AG09319 (cell line): ENCODE measurements at places on chromosomes 11 and 22.

DNA sequence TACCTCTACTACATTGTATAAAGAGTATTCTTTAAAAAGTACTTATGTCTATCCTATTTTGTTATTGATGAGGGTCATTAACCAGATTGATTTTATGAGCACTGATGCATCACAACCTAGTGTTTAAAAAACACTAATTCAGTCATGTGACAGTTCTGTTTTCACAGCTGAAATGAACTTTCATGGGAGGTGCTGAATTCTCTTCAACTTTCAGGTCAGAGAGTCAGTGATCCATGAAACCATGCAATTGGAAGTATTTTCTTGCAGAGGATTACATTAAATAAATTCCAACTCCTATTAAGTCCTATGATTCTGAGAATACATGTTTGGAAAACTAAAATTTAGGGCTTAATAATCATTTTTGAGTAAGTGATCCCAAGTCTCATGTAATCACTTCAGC is 889.4 kb downstream of the KCNA4 start:
- DNase-seq: peak; percentile 24

DNA sequence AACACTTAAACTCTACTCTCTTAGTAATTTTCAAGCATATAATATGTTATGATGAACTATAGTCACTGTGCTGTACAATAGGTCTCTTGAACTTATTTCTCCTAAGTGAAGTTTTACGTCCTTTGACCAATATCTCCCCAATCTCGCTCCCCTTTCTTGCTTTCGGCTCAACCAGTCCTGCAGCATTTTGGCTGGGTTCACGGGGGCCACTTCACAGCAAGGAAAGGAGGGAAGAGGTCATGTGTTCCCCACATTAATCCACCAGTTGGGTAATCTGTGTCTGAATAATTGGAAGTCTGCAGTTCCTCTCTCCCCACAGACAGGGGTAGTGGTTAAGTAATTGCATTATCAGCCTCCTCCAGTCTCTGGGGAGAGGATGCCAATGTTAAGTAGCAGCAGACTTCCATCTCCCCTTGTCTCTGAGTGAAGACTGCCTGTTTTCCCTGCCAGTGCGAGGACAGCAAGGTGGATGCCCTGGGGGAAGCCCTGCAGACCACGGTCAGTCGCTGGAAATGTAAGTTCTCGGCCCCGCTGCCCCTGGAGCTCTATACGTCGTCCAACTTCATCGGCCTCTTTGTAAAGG is 59.2 kb upstream of the CRTAM start:
- no peak for DNase-seq

DNA sequence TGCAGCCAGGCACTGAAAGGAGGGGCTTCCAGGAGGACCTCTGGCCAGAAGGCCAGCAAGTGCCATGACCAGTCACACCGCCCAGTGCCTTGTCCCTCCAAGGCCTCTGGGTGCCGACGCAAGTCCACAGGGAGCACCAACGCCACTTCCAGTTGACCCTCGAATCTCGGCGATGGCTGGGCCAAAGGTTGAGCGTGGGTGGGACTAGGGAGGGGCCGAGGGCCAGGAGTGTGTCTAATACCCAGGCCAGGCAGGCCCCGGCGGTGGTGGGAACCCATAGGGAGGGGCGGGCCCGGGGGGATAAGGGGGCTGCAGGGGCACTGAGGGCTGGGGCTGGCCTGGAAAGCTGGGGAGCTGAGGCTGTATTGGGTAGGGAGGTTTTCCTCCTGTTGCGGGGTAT is 29.3 kb downstream of the CD5 start:
- no peak for DNase-seq

DNA sequence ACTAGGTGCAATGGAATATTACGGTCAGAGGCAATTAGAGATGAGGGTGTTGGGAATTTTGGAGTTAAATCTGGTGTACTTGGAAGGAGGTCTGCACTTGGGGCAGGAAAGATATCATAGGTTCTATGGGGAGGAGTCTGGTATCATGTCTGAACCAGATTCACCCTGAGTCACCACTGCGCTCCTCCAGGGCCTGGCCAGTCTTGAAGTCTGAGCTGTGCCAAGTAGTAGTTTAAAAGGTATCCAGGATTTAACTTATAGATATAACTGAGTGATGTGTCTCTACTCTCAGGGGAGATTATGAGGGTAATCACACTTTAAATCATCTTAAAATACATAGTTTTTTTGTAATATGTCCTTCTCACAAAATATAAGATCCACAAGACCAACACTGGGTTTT is 6.6 kb downstream of the CNGA4 start:
- no peak for DNase-seq

DNA sequence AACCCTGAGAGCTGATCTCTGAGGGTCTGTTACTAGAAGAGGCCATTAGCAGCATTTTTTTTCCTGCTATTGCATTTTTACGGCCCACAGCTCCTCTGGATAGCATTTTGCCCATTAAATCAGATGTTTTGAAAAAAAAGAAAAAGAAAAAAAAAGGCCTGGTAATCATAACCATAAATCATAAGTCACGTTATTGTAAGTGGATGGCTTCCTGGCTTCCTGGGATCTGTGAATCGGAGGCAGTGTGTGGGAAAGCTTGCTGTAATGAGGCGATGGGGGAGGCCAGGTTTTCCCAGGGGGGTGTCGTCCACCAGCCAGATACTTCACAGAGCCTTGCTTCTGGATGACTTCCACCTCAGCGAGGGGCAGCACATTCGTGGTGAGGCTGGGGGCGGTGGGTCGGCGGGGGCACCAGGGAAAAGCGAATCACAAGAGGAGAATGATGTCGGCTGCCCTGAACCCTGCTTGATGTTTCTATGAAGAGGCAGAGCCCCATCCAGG is 106.5 kb upstream of the SYT13 start:
- DNase-seq: no peak

GRCh38 chr11:111047374-111047773 is 198.2 kb upstream of the POU2AF2 start:
- no peak for DNase-seq

DNA sequence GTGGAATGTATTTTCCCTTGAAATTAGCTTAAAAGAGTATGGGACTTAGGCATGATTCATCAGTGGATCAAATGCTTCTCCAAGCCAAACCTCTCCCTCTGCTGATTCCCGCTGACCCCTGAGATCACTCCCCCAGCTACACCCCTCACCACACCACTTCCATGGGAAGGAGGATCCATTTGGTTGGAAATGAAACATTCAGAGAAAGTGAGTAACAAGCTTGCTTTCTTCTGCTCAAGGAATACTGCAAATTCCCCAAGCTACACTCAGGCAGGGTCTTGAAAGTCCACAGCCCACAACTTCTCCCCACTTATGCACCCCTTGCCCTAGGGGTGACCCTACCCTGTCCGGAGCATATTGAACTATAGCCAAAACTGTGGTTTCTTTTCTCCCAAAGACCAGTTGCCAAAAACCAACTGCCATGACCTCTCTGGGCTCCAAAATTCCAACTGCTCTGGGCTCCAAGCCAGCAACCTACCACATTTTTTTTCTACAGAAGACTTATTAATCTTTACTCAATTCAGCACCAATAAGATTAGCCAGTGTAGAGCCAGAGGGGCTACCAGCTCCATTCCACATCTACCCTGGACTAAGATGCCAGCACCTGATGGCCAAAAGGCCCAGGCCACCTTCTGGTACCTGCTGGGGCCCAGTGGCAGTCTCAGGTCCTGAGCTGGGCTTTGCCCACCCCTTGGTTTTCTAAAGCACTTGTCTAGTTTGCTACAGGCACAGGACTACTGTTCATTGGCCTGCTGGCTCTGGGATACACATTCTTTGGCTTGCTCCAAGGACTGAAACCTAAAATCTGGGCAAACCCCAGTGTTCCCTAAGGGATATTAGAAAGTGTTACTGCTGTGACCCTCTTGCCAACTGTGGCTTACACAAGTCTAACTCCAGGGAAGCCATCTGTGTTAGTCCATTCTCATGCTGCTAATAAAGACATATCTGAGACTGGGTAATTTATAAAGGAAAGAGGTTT is 101.1 kb downstream of the MICAL3 start:
- peak; percentile 74 for DNase-seq

DNA sequence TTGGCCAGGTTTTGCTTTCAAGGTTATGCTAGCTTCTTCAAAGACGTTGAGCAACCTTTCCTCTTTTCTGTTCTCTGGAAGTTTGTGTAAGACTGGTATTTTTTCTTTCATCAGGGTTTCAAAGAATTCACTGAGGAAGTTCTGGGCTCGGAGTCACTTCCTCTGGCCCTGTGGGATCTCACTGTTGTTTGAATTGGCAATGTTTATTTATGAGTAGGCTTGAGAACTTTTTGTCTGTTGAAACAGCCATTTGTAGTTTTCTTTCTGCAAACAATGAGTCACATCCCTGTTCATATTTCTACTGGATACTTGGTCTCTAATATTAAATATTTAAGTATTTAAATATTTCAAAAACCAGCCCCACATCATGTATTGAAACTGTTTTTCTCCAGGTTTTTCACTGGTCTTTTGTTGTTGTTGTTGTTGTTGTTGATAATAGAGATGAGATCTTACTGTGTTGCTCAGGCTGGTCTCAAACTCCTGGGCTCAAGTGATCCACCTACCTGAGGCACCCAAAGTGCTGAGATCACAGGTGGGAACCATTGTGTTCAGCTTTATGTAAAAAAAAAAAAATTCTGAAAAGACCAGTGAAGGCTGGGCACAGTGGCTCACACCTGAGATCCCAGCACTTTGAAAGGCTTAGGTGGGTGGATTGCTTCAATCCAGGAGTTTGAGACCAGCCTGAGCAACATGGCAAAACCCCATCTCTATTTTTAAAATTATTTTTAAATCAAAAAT is 26.9 kb downstream of the SUSD2 start:
- peak; percentile 84 for DNase-seq

DNA sequence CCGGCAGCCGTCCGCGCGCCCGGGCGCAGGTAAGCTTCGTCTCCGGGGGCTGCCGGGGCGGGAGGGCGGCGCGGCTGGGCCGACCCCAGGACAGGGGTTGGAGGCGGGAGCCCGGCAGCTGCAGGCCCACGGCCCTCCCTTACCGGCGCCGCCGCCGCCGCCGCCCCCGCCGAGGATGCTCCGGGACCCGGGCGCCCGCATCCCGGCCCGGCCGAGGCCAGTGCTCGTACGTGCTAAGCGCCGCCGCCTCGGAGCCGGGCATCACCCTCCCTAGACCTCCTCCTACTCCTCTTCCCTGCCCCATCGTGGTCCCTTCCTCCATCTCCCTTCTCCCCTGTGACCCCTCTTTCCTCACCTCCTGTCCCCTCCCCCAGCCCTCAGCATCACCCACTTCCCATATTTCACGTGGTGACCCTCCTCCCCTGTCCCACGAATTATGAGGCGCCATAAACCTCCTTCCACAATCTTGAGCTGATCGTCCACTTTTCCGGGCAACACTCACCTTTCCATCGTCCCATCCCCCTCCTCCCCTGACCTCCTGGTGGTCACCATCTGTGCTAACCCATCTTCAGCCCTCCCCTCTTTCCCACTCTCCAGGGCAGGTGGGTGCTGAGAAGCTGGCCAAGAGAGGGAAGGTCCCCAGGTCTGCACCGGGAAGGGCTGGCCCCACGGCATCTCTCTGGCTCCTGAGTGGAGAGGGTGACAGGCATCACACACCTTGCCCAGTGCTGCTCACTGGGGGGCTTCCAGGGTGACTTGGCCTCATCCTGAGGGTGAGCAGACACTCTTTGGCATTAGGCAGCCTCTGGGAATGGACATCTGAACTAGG is 612 bp downstream of the ASPHD2 start:
- DNase-seq: no peak

GRCh38 chr11:65388731-65389130 is 2.3 kb downstream of the FRMD8 start:
- no peak for DNase-seq

DNA sequence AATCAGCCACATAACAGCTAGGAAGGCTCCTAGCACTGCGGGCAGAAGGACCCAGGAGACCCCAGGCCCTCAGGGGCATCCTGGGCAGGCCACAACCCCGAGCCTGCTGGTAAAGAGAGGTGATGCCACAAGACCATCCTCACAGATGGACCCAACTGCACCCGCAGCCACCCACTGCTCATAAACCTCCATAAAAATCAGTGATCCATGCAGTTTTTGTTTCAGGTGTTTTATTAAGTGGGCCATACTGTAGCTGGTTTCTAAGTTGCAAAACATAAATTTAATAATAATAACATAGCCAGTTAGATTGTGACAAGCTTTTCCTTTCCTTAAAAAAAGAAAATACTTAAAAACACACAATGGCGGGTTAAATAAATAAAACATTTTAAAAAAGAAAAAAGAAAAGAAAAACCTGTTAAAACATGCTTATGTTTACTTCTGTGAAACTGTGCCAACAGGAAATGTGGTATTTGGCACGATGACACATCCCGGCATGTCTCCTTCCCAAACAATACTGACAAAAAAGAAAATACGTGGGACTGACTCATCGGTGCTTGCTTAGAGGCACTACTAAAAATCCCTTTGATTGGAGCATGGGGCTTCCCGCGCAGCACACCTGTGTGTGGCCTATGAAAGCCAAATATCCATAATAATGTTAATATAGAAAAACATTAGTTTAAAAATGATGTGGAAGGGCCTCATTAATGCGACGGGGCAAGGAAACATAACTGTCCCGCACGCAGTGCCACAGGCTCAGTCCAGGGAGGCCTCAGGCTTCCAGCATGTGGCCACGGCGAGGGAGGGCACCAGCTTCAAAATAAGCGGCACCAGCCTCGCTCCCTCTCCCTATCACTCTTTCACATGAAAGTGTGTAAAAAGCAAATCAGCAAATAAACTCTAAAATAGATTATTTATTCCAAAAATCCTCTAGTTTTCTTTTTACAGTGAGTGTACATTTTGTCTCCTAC is 47.5 kb upstream of the SCUBE2 start:
- peak; percentile 52 for DNase-seq

- DNase-seq: no peak
These were observed 21.4 kb downstream of the TSSC4 start for GRCh38 chr11:2421996-2422395.

DNA sequence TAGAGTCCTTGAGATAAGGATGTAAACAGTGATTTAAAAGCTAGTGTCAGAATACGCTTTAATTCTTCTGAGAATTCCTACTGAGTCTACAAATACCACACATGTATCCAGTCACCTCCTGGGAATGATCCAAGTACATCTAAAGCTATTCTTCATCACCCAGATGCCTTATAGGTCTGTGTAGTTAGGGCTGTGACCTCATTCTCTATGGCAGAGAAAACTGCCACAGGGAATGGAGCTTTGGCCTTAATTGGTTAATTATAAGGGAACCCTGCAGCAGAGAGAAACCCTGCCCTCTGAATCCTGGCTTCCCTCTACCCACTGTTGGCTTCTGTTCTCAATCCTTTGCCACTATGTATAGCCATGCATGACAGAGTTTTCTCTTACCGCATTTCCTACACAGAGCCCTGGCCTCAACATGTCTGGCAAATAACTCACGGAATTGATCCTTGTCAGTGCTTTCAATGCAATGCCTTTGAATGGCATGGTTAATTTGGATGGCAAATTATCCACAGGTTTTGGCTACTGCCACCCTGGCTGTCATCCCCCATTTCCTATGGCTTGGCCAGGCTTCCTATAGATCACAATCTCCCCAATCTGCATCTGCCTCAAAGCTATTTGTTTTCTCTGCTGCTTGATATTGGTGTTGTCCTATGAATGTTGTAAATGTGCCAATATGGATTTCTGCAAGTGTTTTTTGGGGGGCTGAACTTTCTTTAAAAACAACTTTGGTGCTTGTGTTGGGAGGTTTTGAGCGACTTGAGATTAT is 2.9 kb downstream of the DIXDC1 start:
- peak; percentile 28 for DNase-seq
